Activated CD8-positive, alpha-beta memory T cell treated with anti-CD3 and anti-CD28 coated beads, Interleukin-2, amount 10 ng/mL, durations not matched to agents 7 days and 5 days (primary cell): ENCODE measurements at places on chromosomes 6 and 20. TPM values are rescaled to one million over a fixed set of nuclear protein-coding genes. Genes with fewer than 3 reads are reported as not detected.

Gene FAM217A
- not detected for total RNA-seq

Gene MBOAT1
- total RNA-seq = 17.7 TPM

Gene ALDH8A1
- 0.84 TPM for total RNA-seq

Gene PI16
- total RNA-seq = 2.0 TPM

Gene BLTP3A
- 15.7 TPM for total RNA-seq

Gene C6orf118
- total RNA-seq = not detected

Gene C6orf15
- total RNA-seq = not detected

Gene COX4I2
- total RNA-seq = not detected

Gene TRIM31
- not detected for total RNA-seq

Gene CDSN
- total RNA-seq = not detected

Gene SEMG1
- total RNA-seq = not detected

Gene FLOT1
- 184 TPM for total RNA-seq

Gene SLC4A11
- total RNA-seq = 6.0 TPM

Gene REM1
- not detected for total RNA-seq

Gene TNNC2
- total RNA-seq = not detected

Gene VNN1
- not detected for total RNA-seq

Gene TMEM217
- 2.7 TPM for total RNA-seq

Gene PCSK2
- total RNA-seq = not detected

Gene CLPSL1
- total RNA-seq = not detected

Gene ZHX3
- 13.3 TPM for total RNA-seq

Gene HFE
- 1.6 TPM for total RNA-seq

Gene UST
- 1.5 TPM for total RNA-seq

Gene LAMP5
- not detected for total RNA-seq

Gene EBF4
- total RNA-seq = 3.1 TPM

Gene CRISP3
- total RNA-seq = not detected

Gene OVOL2
- total RNA-seq = not detected

Gene PRICKLE4
- total RNA-seq = not detected

Gene SLC2A4RG
- 69.9 TPM for total RNA-seq

Gene LHFPL5
- not detected for total RNA-seq
